ENCODE measurements at places on chromosomes 12 and 14. TPM values are rescaled to one million over a fixed set of nuclear protein-coding genes. Genes with fewer than 3 reads are reported as not detected.

DNA sequence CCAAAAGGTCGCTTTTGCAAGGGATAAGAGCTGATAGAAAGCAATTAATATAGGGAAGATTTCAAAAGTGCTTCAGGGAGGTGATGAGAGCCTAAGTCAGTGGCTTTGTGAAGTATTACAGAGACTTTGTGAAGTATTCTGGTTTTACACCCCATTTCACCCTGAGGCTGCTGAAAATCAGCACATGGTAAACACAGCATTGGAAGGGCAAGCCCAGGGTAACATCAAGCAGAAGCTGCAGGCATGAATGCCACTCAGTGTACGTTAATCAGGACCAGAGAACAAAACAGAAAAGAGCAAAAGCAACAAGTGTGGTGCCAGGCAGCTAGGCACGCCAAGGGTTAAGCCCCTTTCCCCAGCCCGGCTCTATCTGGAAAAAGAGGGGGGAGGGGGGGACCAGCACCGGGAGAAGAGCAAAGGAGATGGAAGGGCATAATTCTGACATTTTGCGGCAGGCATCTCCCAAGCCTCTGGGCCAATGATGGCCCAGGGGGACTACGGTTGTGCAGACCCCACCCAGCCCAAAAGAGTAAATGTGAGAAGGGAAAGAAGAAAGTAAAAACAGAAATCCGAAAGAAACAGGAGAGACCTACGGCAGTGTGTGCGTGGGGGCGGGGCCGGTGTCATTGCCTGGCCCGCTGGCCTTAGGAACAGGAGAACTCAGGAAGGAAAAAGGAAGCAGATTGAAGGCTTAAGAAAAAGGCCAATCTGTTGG, 58.9 kb downstream of the DHRS2 start:
- no peak for DNase-seq

DNA sequence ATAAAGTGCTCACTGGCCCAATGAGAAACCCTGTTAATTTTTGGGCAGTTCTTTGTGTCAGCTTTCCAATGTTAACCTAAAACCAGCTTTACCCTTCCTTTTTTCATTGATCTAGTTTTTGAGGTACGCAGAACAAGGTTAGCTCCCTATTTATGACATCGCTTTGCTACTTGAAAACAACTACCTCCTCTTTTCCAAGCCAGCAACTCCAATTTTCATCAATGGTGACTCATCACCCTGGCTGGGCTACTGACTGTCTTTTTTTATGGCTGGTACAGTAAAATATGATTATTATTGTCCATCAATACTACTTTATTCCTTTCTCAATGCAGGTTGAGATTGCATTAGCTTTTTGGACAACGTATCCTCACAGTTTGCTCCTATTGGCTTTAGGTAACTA, 22.5 kb upstream of the AKAP6 start:
- DNase-seq: no peak

GRCh38 chr12:110638796-110639195, 24.9 kb downstream of the TCTN1 start:
- DNase-seq: no peak

DNA sequence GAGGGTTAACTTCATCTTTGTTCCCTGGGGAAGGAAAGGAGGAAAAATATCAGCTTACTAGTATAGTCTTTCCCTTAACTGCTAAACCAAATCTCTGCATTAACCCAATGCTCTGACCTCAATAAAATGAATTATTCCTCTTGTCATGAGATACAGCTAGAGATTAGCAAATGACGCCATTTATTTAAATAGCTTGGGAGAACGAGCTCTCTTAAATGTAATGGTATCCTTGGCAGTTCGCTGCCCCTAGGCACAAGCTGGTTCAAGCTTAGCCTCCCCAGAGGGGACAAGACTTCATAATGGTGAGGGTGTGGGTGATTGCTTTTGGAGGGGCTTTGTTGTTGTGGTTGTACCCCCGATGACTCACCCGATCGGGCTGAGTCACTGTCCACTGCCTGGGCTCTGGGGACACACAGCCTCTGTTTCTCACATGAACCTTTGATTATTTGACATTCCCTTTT, 19.6 kb downstream of the FNTB start:
- no peak for DNase-seq

GRCh38 chr12:42099433-42099832, 45.2 kb downstream of the GXYLT1 start:
- no peak for DNase-seq

DNA sequence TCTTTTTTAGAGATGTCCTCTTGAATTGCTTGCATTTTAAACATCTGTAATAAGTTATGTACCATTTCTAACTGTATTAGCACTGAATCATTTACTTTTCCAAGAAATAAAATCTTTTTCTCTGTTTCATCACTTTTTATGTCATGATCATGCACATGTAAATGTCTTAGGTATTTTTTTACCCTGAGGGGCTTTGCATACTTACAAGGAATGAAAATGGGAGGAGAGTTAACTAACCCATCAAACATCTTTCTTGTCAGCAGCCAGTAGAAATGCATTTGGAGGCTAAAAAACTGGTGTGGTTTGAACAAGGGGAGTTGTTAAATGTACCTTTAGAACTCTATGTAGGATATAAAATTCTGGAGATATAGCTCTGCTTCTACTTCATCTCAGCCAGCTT, 1080.3 kb downstream of the GALC start:
- no peak for DNase-seq

DNA sequence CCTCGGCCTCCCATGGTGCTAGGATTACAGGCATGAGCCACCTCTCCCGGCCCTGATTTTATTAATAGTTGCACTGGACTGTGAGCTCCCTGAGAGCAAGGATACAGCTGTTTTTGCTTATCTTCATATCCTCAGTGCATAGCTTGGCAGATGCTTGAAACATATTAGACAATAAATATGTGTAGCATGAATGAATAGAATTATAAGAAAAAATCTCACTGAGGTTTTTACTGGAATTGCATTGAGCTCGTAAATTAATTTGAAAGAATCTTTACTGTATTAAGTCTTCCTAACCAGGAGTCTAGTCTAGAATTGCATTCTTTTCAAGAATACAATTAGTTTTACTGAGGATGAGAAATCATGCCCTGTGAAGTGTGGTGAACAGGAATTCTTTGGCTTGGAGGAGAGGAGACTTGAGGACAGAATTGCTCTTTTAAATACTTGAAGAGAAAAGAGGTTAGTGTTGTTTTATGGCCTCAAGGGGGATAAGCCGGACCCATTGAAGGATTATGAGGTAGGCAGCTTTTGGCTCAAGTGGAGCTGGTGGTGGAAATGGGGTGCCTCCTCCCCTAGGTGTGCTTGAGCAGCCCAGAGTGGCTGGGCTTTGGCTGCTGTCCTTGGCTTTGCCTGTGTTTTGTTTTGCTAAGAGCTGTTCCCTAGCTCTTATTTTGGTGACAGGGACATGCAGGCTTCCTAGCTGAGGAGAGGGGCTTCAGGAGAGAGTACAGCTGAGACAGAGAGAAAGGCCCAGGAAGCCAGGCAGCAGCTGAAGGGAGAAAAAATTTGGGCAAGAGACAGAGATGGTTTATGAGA, 34.0 kb downstream of the PLEKHD1 start:
- no peak for DNase-seq

DNA sequence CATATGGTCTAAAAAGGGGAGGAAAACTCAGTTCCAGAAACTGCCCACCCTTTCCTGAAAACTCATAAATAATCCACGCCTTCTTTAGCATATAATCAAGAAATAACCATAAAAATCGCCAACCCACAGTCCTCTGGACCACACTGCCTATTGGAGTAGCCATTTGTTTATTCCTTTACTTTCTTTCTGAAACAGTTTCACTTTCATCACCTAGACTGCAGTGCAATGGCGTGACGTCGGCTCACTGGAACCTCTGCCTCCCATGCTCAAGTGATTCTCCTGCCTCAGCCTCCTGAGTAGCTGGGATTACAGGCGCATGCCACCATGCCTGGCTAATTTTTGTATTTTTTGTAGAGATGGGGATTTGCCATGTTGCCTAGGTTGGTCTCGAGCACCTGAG, 44.2 kb downstream of the CLMN start:
- no peak for DNase-seq

DNA sequence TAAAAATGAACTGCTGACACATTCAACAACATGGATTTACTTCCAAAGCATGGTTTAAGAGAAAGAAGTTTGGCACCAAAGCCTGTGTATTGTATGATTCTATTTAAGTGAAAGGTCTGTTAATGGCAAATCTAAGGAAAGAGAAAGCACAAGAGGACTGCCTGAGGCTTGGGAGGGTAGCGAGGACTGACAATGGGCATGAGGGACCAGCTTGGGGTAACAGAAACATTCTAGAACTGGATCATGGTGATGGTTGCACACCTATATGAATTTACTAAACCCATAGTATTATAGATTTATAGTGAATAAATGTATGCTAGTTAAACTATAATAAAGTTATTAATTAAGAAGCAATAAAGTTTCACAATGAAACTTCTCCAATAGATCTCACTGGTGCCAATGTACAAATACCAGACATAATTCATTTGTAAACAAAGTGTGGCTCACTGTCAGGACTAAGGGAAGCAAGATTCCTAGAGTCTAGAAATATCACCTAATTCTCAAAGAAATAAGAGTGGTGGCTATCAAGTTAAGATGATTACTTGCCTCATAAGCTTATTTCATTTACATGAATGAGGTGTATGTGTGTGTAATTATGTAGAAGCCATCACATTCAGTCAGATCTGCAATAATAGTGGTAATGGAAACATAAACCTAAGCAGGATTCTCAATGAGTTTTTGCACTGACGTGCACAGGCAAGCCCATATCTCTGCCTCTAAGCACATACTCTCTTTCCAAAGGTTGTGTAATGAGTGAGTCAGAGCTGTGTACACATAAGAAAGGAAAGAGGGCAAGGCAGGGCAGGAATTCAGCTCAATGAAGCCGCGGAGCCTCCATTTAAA, 353.4 kb downstream of the KCNH5 start:
- DNase-seq: no peak

DNA sequence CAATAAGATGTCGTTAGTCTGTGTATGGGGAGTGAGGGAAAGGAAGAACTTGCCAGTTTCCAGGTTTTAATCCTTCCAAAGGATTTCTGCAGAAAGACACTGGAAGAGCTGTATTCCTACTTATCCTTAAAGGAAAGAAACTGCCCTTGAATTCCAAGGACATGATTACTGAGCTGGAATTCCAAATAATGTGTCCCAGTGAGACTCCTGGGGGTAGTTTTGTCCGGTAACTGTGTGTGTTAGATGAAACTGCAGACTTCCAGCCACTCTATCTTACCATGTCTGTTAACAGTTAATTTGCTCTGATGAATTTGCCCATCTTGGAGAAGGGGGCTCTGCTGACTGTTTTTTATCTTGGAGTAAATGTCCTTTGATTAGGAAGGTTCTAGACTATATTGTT, 33.0 kb downstream of the CKB start:
- no peak for DNase-seq

- DNase-seq: no peak
Observed at GRCh38 chr14:21652209-21652808, 1.3 kb upstream of the OR4E2 start.

The NEUROD4 gene
- total RNA-seq: not detected

The GALNT9 gene
- not detected for total RNA-seq

The MYL6B gene
- 47.8 TPM for total RNA-seq

The FOXN3 gene
- total RNA-seq: 101 TPM

The CTSG gene
- total RNA-seq: not detected

The CEBPE gene
- total RNA-seq: 2.1 TPM

The SIX1 gene
- total RNA-seq: not detected
